DMS153 (cell line): ENCODE measurements at places on chromosomes 11 and 22.
A peak's percentile ranks its signal among the peaks of the same experiment; 100 is the strongest.

DNA sequence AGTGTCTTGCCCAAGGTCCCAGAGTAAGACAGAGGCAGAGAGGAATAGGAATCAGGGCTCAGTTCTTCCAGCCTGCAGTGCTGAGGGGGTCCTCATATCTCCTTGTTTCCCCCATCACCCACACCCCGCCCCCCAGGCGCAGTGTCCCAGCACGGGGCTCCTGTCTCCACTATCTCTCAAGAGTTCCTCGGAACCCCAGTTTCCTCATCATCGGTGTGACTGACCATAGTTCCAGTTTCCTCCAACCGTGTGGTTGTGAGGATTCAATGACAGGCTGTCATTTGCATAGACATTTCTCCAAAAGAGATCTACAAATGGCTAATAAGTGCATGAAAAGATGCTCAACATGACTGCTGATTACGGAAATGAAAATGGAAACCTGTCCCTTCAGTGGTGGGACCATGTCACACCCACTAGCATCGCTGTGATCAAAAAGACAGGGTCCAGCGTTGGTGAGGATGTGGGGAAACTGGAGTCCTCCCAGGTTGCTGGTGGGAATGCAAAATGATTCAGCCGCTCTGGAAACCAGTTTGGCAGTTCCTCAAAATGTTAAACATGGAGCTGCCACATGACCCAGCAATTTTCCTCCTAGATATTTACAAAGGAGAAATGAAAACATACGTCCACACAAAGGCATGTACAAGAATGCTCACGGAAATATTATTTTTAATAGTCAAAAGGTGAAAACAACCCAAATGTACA lies 31.8 kb upstream of the PDGFB start:
- no peak for DNase-seq

DNA sequence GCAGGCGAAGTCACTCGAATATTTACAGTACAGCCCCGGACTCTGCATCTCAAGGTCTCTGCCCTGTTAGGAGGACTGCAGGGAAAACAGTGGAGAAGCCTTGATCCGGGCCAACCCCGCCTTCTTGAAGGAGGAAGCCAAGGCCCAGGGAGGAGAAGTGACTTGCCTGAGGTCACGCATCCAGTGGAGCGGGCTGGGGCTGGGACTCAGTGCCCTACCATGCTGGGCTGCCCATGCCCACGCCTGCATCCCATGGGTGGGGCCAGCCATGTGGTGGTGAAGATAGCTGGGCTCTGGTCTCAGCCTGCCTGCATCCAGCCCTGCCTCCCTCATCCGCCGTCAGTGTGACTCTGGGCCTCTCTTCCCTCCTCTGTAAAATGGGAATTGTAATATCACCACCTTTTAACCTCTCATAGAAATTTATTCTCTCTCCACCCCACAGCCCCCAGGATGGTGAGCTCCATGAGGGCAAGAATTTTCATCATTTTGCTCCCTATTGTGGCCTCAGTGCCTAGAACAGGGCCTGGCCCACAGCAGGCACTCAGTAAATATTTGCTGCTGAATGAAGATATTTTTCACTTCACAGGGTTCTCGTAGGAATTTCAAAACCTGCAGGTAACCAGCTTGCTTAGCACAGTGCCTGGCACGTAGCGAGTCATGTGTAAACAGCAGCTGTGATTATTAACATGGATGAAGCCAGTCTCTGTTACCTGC lies 57.3 kb downstream of the OTOG start:
- no peak for DNase-seq

DNA sequence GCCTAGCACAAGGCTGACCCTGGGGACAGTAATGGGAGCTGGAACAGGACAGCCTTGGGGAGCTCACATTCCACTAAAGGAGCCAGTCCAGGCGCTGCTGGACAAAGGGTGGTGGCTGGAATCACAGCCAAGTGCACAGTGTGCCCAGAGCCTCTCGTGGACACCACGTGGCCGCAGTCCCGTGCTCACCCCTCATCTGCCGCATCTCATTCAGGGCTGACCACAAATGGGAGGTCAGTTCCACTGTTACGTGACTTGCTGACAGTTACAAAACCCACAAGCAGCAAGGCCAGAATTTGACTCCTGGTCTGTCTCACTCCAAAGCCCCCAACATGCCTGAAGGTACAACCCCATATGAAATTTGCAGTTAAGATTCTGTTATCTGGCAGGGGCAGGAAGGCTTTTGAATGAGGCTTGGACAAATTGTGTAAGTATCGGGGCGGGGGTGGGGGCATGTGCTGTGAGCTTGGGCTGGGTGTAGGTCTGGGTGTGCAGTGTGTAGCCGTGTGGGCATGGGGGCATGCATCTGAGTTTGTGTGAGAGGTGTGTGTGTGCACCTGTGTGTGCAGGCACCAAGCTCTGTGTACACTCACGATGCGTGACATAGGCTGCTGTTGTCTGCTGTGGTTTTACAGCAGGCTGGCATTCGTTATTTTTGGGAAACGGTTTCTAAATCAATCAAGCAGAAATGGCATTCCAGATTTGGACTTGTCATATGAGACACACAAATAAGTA lies 301.7 kb downstream of the BRD1 start:
- no peak for DNase-seq

GRCh38 chr22:44396727-44397722 lies 84.3 kb upstream of the SHISAL1 start:
- no peak for DNase-seq

DNA sequence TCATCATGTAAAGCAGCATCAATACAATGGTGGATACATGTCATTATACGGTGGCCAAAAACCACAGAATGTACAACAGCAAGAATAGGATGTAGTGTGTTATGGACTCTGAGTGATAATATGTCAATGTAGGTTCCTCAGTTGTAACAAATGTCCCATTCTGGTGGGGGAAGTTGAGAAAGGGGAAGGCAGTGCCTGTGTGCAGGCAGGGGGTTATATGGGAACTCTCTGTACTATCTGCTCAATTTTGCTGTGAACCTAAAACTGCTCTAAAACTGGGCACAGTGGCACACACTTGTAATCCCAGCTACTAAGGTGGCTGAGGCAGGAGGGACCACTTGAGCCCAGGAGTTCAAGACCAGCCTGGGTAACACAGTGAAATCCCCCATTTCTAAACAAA lies 5.9 kb downstream of the CHKA start:
- DNase-seq, result no peak

- DNase-seq, result no peak
Measured at GRCh38 chr11:100878474-100878873, 191.4 kb downstream of the ARHGAP42 start.

DNA sequence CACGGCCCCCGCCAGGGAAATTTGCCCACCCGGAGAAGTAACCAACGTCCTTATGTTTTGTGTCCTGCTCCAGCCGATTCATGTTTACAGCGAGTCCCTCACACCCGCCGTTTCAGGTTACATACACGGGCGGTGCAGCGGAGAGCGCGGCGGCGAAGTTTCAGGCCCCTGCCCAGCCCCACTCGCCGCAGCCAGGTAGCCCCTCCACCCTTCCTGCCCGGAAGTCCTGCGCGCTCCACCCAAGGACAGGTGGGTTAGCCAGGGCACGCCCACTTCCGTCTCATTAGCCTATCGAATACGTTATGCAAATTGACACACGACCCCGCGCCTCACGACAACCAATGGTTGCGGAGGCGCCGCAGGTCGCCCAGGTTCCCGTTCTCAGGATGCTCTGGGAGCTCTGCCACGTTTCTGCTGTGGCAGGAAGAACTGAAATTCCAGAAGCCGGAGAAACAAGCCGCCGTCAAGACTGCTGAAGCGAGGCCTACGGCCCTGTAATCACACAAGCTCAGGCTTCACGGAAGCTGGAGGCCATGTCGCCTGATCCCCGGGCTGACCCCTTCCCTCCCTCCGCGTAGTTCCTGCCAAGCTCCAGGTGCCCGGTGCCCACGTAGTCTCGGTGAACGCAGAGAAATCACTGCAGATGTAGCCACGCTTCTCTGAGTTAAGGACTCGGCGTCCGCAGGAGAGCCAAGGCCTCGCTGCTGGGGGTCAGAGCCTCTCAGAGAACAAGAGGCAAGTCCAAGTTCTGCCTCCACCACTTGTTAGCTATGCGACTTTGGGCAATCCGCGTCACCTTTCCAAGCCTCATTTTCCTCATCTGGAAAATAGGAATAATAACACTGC lies 22.4 kb upstream of the MYH9 start:
- peak; percentile 99 for DNase-seq

GRCh38 chr11:117219001-117219400 lies 12.9 kb downstream of the PCSK7 start:
- no peak for DNase-seq

DNA sequence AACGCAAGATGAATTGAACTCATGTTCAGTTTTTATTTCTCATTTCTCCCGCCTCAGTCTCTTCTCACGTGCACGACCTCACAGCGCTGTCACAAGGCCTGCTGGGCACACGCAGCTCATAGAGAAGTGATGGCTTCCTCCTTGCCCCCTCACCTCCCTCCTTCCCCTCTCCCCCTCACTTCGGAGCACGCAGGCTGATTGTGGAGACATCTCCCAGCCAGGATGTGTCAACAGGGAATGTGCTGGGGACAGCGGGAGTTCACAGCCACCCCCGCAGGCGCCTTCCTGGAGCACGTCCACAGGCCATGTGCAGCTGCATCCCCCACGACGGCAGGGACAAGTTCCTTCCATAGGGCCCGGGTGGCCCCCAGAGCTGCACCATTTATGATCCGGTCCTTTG lies 29.1 kb upstream of the KRTAP5-6 start:
- DNase-seq, result no peak

DNA sequence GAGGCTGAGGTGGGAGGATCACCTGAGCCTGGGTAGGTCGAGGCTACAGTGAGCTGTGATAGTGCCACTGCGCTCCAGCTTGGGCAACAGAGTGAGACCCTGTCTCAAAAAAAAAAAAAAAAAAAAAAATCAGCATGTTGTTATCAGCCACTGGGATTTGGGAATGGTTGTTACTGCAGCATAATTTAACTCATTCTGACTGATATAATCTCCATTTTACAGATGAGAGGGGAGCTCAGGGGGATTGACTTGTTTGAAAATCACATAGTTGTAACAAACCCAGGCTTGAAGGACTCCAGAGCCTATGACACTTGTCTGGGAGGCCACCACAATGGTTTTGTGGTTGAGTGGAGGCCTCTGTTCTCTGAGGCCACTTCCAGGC lies 3.0 kb upstream of the SEPTIN3 start:
- DNase-seq, result no peak

DNA sequence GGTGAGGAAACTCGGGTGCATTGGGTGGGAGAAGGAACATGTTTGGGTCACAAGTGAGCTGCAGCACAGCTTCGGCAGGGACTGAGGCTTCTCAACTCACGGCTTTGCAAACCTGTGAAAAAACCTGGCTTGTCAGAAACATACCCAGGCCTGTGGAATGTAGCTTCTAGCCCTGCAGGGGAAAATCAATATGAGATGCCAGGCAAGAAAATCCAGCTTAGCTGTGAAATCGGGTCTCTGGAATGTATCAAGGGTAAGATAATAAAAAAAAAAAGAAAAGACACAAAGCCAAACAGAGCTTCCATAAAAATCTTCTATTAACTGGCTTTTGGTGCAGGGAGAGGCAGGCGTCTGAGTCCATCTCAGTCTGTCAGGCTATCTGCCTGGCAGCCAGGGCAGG lies 28.5 kb downstream of the UQCR10 start:
- no peak for DNase-seq

- DNase-seq, result no peak
Measured at GRCh38 chr11:638631-639331, 1.7 kb downstream of the DRD4 start.

GRCh38 chr11:19966927-19967326 lies 193.3 kb downstream of the DBX1 start:
- no peak for DNase-seq

- no peak for DNase-seq
Measured at GRCh38 chr11:11420899-11421285, 67.8 kb upstream of the CSNK2A3 start.

DNA sequence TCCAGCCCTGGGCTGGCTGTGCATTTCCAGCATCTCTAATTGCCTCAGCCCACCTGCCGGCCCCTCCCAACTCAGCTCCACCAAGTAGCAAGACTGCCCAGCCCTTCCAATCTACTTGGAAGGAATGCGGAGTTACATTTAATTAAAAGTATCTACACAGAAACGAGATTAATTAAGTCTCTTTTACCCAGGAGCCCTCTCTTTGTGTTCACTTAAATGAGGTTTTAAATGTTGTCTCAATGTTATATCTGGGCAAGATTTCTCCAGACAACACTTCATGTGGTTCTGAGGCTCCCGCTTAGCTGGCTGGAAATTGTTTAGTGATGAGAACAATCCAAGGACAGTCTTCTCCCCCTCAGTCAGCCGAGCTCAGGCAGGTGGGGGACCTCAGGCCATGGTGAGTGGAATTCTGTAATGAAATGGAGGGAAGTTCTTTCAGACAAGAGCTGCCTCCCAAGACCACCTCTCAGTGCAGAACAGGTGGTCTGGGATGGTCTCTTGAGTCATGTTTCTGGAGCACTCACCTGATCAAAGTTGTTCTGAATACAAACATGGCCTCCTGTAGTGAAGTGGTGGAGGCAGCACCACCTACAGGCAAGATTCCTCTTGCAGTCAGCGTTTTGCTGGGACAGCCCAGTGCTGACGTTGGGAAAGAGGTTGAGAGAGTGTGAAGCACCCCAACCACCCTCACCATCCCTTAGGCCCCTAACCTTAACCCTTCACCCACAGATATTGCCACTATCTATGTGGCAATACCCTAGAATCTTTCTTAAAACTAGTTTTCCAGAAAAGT lies 371.6 kb downstream of the CADM1 start:
- DNase-seq, result no peak

DNA sequence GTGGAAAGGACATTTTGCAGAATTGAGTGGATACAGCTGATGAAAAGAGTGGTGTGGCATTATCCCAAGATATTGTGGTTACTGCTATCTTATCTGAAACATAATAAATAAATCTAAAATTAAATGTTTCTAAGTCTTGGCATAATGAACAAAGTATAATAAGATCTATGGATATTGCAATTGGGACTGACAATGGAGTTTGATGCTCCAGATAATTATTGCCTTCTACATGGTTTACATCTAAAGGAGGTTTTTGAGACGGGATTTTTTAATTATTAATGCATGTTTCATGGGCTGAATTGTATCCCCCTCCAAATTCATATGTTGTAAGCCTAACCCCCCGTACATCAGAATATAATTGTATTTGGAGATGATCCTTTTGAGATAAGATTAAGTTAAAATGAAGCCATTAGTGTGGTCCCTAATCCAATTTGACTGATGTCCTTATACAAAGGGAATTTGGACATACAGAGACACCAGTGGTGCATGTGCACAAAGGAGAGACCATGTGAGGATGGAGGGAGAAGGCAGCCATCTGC lies 198.5 kb downstream of the MSANTD4 start:
- DNase-seq, result no peak

- DNase-seq, result no peak
Measured at GRCh38 chr11:36469063-36469462, 41.0 kb downstream of the TRAF6 start.

- DNase-seq, result no peak
Measured at GRCh38 chr11:31160504-31161422, 208.8 kb downstream of the DCDC1 start.
